MM.1S (cell line): ENCODE measurements at places on chromosomes 13 and 19.

GRCh38 chr19:30309176-30309575, 63.0 kb upstream of the ZNF536 start:
- H3K27ac ChIP-seq = no peak overlapping the region
- no peak overlapping the region for H3K4me3 ChIP-seq
- peaks cover 68% of the 10 kb centered on the region for H3K27me3 ChIP-seq

GRCh38 chr13:107457686-107458085, 757.6 kb downstream of the LIG4 start:
- no peaks in the 10 kb centered on the region for H3K27me3 ChIP-seq
- no peaks in the 10 kb centered on the region for H3K36me3 ChIP-seq
- no peak for DNase-seq

DNA sequence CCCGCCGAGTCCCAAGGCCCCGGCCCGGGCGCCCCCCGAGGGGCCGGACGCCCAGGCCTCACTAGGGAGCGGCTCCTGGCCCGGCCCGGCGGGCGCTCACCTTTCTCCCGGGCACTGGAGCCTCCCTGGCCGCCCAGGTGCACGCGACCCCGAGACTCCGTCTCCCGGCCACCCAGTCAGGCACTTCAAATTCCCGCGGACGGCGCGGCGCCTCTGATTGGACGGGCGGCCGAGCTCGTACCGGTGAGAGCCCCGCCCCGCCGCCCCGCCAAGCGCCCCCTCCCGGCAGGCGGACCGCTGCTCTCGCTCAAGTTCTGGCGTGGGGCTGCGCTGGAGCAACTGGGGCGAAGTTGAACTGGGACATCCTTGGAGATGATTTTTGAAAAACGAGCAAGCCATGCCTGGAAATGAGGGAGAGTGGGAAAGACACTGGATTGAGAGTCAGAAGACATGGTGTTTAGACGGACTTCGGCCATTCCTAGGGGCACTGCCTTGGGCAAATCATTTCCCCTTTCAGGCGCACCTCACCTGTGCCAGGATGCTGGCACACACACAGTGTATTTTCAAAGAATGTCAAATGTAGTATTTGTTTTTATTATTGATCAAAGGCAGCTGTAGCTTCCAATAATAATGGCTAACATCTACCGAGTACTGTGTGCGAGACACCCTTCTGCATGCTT, 485.3 kb downstream of the UQCRFS1 start:
- H3K4me1 ChIP-seq = no peaks in the 10 kb centered on the region
- DNase-seq = no peak
- H3K27me3 ChIP-seq = no peaks in the 10 kb centered on the region
- H3K36me3 ChIP-seq = no peaks in the 10 kb centered on the region
- H3K4me3 ChIP-seq = no peak overlapping the region
- no peak overlapping the region for H3K27ac ChIP-seq

DNA sequence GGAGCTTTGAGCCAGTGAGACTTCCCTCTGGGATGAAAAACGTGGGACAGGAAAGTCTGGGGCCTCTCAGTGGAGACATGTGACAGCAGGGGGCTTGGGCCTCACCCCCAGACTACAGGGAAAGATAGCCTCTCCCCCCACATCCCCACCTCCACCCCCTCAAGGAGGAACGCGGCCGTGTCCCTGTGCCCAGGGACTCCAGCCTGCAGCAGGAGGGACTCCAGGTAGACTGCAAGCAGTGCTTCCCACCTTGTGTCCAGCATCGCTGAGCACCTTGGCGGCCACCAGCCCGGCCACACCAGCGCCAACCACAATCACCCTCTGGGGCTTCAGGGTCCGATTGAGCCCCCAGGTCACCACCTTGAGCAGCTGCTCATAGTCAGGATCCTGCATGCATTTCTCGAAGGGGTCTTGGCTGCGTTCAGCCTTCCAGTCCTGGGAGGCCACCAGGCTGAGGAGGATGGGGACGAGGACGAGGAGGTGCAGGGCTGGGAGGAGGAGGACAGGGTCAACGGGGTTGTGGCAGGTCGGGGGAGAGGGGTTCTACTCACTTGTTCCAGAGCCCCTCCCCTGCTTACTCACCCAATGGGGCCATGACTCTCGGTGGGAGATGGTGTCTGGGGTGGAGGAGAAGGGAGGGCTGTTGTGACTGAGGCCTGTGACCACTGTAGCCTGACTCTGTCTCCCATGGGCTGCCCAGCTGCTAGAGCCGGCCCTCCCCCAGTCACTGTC, 955 bp downstream of the IL4I1 start:
- peaks cover 14% of the 10 kb centered on the region for H3K4me1 ChIP-seq
- H3K27me3 ChIP-seq = peaks cover 5% of the 10 kb centered on the region; the same call in 1 of the 2 replicates
- H3K27ac ChIP-seq = no peak overlapping the region

DNA sequence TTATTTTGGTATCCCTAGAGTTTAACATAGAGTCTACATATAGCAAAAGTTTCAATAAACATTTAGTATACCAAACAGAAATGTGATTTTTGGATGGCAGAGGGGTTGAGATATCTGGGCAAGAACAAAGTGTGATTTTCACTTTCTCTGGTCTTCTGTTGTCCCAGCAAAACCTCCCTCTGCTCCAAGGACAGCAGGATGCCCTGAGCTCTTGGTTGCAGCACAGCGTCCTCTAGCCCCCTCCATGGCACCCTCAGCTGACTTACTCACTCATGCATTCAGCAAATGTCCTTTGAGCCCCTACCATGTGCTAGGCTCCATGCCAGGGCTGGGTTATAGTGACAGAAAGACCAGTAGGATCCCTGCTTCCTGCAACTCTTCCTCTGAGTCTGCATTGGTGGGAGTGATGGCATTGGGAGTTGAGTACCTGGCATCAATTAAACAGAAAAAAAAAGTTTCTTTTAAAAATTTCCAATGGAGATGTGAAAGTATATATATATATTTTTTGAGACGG, 104.8 kb upstream of the UBL3 start:
- H3K27me3 ChIP-seq = no peaks in the 10 kb centered on the region
- no peak overlapping the region for H3K4me3 ChIP-seq
- no peaks in the 10 kb centered on the region for H3K4me1 ChIP-seq
- H3K27ac ChIP-seq = no peak overlapping the region
- DNase-seq = no peak

GRCh38 chr19:50536662-50537305, 23.1 kb upstream of the ASPDH start:
- H3K27me3 ChIP-seq = peaks cover 89% of the 10 kb centered on the region
- H3K27ac ChIP-seq = no peak overlapping the region
- H3K36me3 ChIP-seq = no peaks in the 10 kb centered on the region
- H3K4me3 ChIP-seq = no peak overlapping the region
- H3K4me1 ChIP-seq = no peaks in the 10 kb centered on the region

GRCh38 chr13:109803825-109804224, 17.4 kb upstream of the IRS2 start:
- no peaks in the 10 kb centered on the region for H3K36me3 ChIP-seq
- no peaks in the 10 kb centered on the region for H3K4me1 ChIP-seq
- no peak overlapping the region for H3K27ac ChIP-seq
- DNase-seq = no peak
- no peak overlapping the region for H3K4me3 ChIP-seq

- H3K27ac ChIP-seq = no peak overlapping the region
- no peaks in the 10 kb centered on the region for H3K4me1 ChIP-seq
- peaks cover 72% of the 10 kb centered on the region for H3K27me3 ChIP-seq
- DNase-seq = no peak
- no peaks in the 10 kb centered on the region for H3K36me3 ChIP-seq
Observed at GRCh38 chr19:3257071-3257470, 32.6 kb downstream of the CELF5 start.

- no peak overlapping the region for H3K4me3 ChIP-seq
- H3K27ac ChIP-seq = no peak overlapping the region
- no peak for DNase-seq
- no peaks in the 10 kb centered on the region for H3K27me3 ChIP-seq
- H3K4me1 ChIP-seq = peaks cover 6% of the 10 kb centered on the region; the same call in 1 of the 2 replicates
Observed at GRCh38 chr13:108302279-108302678, 32.8 kb downstream of the TNFSF13B start.

GRCh38 chr13:79519255-79519654, 38.3 kb downstream of the NDFIP2 start:
- DNase-seq = no peak
- H3K36me3 ChIP-seq = no peaks in the 10 kb centered on the region
- peaks cover 8% of the 10 kb centered on the region; the same call in 1 of the 2 replicates for H3K4me1 ChIP-seq

DNA sequence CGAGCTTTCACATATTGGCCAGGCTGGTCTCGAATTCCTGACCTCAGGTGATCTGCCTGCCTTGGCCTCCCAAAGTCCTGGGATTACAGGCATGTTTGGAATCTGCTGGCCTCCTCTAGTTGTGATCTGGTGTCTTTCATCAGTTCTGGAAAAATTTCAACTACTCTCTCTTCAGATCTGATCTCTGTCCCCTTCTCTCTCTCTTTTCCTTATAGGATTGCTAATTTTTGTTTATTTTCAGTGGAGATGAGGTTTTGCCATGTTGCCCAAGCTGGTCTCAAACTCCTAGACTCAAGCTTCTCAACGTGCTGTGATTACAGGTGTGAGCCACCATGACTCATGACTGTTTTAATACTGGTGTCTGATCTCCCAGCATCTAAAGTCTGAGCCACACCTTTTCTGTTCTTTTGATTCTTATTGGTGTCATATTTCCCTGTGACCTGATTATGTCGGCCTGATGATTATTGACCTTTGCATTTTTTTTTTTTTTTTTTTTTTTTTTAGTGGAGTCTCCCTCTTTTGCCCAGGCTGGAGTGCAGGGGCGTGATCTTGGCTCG, 10.4 kb upstream of the NANOS2 start:
- no peak overlapping the region for H3K4me3 ChIP-seq
- H3K27me3 ChIP-seq = peaks cover 59% of the 10 kb centered on the region
- DNase-seq = no peak
- H3K27ac ChIP-seq = no peak overlapping the region
- H3K4me1 ChIP-seq = peaks cover 4% of the 10 kb centered on the region; the same call in 1 of the 2 replicates

- H3K27ac ChIP-seq = no peak overlapping the region
- DNase-seq = peak; percentile 10
- no peaks in the 10 kb centered on the region for H3K4me1 ChIP-seq
- H3K4me3 ChIP-seq = no peak overlapping the region
- no peaks in the 10 kb centered on the region for H3K27me3 ChIP-seq
- no peaks in the 10 kb centered on the region for H3K36me3 ChIP-seq
Observed at GRCh38 chr13:43804461-43805070, 17.8 kb upstream of the ENOX1 start.

- H3K27me3 ChIP-seq = no peaks in the 10 kb centered on the region
- H3K27ac ChIP-seq = no peak overlapping the region
- H3K4me3 ChIP-seq = no peak overlapping the region
- no peaks in the 10 kb centered on the region for H3K4me1 ChIP-seq
- H3K36me3 ChIP-seq = no peaks in the 10 kb centered on the region
- DNase-seq = no peak
Observed at GRCh38 chr13:38849315-38849714, 141.3 kb downstream of the STOML3 start.

DNA sequence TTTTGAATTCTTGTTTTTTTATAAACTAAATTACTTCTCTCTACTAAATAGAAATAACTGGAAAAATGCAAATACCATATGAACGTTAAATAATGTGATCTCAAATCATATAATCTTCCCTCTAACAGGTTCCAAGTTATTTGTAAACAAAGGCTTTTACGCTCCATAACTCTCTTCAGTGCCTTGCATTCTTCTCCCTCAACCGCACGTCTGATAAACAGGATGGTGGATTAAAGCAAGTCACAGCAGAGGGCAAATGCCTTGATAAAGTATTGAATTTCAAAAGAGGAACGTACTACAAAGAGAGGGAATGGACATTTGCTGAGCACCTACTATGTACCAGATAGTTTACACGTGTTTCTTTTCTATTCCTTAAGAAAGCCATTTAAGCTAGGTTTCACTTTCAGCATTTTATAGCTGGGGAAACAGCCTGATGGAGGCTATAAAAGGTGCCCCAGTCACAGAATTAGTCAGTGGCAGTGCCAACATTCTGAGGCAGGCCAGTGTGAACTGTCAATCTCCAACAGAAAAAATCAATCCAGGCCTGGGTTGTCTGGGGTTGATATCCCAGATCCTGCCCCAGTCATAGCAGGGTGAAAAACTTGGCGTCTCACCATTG, 15.8 kb downstream of the MRPS31 start:
- H3K4me1 ChIP-seq = peaks cover 6% of the 10 kb centered on the region; the same call in 1 of the 2 replicates
- no peak overlapping the region for H3K27ac ChIP-seq
- H3K36me3 ChIP-seq = no peaks in the 10 kb centered on the region
- no peaks in the 10 kb centered on the region for H3K27me3 ChIP-seq

GRCh38 chr19:41706741-41707501, 1.5 kb upstream of the CEACAM5 start:
- no peak overlapping the region for H3K27ac ChIP-seq
- peak; percentile 70 for DNase-seq
- H3K36me3 ChIP-seq = no peaks in the 10 kb centered on the region
- peaks cover 93% of the 10 kb centered on the region for H3K27me3 ChIP-seq
- H3K4me3 ChIP-seq = peak overlapping the region; percentile 56
- no peaks in the 10 kb centered on the region for H3K4me1 ChIP-seq

- no peaks in the 10 kb centered on the region for H3K36me3 ChIP-seq
- H3K4me1 ChIP-seq = no peaks in the 10 kb centered on the region
- DNase-seq = no peak
Observed at GRCh38 chr19:14325863-14326262, 55.4 kb upstream of the ADGRE5 start.

DNA sequence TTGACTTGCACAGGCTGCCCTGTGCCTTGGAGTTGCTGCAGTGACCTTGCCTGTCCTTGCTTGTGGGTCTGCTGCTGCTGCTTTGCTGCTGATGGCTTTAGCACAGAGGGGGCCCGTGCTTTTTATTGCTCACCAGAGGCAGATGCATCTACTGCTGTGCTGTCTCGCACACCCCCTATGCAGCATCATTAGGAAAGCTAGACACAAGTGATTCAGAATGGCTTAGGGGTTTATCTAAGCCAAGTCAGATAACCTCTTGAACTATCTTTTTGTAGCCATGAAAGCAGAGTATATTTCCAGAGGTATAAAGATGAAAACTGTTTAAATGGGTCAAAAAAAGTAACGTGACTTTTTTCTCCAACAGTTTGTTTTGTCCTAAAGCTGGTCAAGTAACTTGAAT, 7.8 kb downstream of the GTF3A start:
- no peaks in the 10 kb centered on the region; the same call in 1 of the 2 replicates for H3K36me3 ChIP-seq
- no peaks in the 10 kb centered on the region for H3K27me3 ChIP-seq
- no peak for DNase-seq
- 0 out of 2 replicates have a peak, but pooled peaks cover 2% of the 10 kb centered on the region for H3K4me1 ChIP-seq

- no peak overlapping the region for H3K4me3 ChIP-seq
- no peak for DNase-seq
- H3K27ac ChIP-seq = no peak overlapping the region
- H3K27me3 ChIP-seq = peaks cover 92% of the 10 kb centered on the region
- no peaks in the 10 kb centered on the region for H3K36me3 ChIP-seq
Observed at GRCh38 chr19:5293612-5294378, 46.8 kb downstream of the PTPRS start.

DNA sequence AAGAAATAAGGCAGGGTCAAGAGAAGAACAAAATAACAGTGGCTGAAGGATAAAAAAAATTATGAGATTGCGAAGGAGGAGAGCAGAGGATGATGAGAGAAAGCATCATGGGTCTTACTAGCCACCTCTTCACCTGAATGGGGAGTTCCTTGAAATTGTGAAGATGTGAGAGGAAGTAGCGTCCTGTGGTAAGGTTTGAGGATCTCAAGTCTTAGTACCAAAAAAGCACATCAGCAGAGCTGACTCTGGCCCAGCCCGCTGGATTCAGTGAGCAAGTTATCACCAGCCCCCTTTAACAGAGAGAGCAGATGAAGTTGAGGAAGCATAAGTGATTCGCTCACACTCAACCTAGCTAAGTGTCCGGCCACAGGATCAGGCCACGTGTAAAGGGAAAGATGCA, 61.8 kb downstream of the RXFP2 start:
- no peak overlapping the region for H3K27ac ChIP-seq
- H3K36me3 ChIP-seq = no peaks in the 10 kb centered on the region
- no peak for DNase-seq
- H3K27me3 ChIP-seq = no peaks in the 10 kb centered on the region
- 0 out of 2 replicates have a peak, but pooled peaks cover 3% of the 10 kb centered on the region for H3K4me1 ChIP-seq

- H3K36me3 ChIP-seq = no peaks in the 10 kb centered on the region
- no peak overlapping the region for H3K27ac ChIP-seq
- H3K4me1 ChIP-seq = no peaks in the 10 kb centered on the region
Observed at GRCh38 chr13:21446656-21447055, 12.4 kb downstream of the ZDHHC20 start.

- H3K36me3 ChIP-seq = no peaks in the 10 kb centered on the region
- H3K4me1 ChIP-seq = peaks cover 32% of the 10 kb centered on the region
- peak overlapping the region; percentile 83 for H3K4me3 ChIP-seq
Observed at GRCh38 chr19:16325161-16325527, 518 bp downstream of the KLF2 start.
